ENCODE measurements at places on chromosomes 2 and 18.

DNA sequence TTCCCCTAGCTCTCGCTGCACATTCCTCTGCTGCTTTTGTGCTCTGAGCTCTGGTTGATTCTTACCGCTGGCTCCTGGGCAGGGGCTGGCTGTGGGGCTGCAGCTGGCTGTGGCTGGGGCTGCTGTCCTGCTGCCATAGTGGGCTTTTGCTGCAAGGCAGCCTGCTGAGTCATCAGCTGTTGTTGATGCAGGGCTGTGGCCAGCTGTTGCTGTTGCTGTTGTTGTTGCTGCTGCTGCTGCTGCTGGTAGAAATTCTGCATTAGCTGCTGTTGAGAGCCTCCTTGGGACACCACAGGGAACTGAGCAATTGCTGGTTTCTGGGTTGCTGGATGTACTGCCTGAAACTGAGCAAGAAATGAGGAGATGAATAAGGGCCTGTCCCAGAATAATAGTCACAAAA is 77.2 kb upstream of the NFU1 start:
- DNase-seq: peak; percentile 70

DNA sequence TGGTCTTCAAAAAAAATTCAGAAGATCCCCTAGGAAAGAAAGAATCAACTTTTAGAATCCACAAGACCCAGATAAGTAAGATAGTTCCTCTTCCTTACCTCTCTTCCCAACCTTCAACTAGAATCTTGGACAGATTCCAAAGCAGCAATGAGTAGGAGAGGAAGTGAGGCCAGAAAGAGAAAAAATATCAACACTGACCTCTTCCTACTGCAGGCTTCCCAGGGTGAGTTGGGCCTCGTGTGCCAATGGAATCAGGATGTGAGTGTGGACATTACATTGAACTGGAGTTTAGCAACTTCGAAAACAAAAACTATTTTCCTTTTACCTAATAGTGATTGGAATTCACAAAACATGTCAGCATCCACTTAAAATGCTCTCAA is 102.5 kb upstream of the PIEZO2 start:
- no peak for DNase-seq

DNA sequence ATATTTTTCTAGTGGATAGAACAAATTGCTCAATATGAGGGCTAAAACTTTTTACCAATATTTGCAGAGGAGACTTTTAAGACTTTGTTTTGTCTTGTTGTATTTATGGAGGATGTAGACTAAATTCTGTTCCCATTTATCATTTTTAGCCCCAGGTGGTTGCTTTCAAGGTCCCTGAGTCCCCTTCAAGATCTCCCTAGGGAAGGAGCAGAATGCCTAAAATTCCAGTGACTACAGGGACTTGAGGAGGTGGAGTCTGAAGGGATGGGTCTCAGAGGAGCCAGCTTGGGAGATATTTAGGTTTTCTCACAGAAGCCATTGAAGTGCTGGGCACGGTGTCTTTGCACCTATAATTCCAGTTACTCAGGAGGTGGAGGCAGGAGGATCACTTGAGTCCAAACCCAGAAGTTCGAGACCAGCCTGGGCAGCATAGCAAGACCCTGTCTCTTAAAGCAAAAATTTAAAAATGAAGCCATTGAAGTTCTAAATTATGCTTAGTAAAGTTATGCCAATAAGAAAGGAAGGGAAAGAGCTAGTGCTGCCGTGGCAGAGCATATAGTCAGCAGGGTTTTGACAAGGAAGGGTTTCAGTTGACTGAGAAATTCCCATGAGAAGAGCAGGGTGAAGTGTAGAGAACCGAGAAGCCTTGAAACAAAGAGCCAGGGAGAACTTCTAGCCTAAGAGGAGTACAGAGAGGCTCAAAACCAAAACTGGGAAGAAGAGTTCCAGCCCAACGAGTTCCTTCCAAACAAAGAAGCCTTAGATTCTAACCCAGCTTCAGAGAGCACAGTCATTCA is 43.4 kb downstream of the COMMD1 start:
- no peak for DNase-seq

GRCh38 chr2:109348190-109348589 is 219.2 kb downstream of the SH3RF3 start:
- no peak for DNase-seq

DNA sequence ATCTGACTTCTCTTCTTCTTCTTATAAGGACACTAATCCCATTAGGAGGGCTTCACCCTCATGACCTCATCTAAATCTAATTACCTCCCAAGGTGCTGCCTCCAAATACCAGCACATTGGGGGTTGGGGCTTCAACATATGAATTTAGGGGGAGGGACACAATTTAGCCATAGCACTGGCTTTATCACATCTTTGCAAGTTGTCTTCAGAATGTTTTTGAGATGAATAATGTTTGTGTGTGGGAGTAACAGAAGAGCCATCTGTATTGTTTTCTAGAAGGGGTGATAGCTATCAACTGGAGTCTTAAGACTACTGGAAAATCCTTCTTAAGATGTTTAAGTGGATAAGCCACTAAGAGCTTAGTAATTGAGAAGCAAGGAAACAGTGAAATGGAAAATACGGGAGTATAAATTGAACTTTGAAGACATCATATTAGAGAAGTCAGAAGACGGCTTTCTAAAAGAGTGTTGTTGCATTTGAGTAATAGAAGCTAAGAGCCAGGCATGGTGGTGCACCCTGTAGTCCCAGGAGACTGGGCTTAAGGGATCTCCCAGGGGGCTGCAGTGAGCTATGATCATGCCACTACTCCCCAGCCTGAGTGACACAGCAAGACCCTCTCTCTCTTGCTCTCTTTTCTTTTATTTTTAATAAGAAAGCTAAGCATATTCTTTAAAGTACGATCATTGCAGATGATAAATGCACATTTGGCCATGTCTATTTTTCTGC is 32.6 kb upstream of the B3GNT2 start:
- DNase-seq: no peak

DNA sequence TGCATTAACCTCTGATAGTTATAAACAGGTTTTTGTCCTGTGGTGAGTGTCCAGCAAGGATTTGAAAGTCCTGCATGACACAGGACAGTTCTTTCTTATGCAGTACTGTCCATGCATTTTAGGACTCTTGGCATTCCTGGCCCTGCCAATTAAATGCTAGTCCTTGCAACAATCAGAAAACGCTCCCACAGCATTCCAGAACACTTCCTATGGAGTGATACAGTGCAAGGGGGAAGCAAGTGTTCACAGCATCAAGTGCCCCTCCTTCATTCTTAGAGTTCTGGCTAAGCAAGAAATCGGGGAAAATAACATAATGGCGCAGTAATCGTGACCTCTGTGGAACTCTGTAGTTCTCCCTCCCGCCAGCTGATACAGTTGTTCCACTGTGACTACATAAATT is 62.9 kb downstream of the ARHGAP28 start:
- DNase-seq: no peak

DNA sequence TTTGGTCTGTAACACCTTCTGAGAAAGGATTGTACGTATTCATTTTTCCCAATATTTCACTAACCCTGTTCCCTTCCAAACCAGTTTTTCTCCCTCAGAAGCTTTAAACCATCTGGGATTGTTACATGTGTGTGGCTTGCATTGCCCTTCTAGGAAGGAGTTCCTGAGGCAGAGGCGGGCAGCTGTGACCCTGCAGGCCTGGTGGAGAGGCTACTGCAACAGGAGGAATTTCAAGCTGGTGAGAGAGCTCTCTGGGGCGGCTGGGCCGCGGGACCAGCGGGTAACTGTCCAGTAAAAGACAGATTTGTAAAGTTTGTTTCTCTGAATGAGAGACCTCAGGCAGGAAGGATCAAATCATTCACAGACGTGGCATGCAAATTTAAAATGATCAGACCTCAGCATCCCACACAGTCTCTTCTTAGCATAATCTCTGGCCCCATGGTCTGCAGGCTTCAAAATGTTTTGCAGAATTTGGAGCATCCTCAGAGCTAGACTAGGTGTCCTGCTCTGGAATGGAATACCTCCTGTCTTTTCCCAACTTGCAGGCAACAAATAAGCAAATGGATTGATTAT is 40.2 kb upstream of the GPR17 start:
- DNase-seq: no peak

DNA sequence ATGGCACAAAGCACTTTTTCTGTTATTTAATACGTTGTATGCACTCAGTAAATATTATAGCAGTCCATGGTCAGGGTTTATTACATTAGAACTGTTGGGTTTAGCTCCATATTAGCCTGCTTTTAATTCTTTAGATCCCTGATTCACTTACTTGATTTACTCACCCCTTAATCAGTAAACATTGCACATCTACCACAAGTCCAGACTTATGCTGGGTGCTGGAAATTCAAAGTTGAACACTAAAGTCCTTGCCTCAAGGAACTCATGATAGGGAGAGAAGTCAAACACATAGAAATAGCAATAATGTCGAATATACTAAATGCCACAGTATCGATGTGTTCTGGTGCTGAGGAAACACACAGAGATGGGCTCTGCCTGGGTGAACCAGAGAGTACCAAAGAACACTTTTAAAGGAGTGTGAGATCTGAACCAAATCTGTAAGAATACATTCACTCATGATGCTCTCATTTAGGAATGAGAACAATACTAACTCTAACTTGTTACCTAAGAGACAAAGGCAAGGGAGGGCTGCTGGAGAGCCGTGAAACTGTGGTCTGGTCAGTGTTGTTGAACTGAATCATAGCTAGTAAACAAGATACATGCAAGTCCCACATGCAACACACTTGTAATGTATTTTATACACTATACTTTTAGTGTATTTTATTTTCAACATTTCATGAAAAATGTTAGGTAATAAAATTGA is 4.9 kb downstream of the STAT4 start:
- no peak for DNase-seq

GRCh38 chr2:46580416-46580815 is 101.1 kb downstream of the TMEM247 start:
- DNase-seq: no peak

DNA sequence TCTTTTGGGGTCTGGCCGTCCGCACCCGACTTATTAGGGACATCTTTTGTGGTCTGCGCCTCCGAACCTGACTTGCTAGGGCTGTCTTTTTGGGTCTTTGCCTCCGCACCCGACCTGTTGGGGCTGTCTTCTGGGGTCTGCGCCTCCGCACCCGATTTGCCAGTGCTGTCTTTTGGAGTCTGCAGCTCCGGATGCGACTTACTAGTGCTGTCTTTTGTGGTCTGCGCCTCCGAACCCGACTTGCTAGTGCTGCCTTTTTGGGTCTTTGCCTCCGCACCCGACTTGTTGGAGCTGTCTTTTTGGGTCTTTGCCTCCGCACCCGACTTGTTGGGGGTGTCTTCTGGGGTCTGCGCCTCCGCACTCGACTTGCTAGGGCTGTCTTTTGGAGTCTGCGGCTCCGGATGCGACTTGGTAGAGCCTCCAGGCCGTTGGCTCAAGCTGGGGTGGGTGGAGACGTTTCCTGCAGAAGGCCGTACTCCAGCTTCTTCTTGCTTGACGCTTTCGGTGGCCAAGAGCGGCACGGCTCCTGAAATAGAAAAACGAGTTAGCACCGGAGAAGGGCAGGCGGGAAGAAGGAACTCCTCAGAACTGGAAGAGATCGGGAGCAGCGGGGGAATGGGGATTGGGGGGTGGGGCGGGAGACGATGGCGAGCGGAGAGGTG is 498 bp downstream of the TGOLN2 start:
- DNase-seq: peak; percentile 73

DNA sequence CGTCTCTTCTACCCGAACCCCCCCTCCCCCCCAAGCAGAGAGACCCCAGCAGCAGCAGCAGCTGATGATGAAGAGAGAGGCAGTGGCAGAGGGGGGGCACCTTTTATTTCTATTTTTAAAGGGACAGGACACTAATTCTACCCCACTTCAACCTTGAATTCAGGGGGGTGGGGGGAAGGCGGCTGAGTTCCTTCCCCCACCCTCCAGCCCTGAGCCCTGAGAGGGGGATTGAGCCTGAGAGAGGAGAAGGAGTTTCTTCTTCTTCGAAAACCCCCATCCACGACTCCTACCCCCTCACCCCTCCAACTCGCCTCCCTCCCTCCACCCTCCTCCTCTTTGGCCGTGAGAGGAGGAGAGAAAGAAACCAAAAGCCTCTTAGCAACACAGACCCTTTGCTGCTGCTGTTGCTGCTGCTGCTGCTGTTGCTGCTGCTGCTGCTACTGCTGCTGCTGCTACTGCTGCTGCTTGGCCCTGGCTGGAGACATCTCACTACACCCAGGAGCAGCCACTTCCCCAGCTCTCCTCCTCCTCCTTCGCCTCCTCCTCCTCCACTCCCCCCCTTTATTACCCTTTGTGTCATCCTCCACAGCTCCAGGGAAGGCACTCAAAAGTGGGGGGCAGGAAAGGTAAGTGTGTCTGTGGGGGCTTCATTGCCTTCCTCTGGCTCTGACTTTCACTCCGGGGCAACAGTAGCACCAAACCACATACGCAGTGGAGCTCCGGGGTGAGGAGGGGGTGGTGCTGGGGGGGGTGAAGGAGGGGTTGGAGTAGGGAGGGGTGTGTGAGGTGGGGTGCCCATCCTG is at the start of gene MBD5:
MBD5 (plus strand) TSS at position 33 of the 803 bp plus-strand sequence.
- no peak for DNase-seq

GRCh38 chr18:22194151-22194598 is 24.8 kb downstream of the GATA6 start:
- no peak for DNase-seq

DNA sequence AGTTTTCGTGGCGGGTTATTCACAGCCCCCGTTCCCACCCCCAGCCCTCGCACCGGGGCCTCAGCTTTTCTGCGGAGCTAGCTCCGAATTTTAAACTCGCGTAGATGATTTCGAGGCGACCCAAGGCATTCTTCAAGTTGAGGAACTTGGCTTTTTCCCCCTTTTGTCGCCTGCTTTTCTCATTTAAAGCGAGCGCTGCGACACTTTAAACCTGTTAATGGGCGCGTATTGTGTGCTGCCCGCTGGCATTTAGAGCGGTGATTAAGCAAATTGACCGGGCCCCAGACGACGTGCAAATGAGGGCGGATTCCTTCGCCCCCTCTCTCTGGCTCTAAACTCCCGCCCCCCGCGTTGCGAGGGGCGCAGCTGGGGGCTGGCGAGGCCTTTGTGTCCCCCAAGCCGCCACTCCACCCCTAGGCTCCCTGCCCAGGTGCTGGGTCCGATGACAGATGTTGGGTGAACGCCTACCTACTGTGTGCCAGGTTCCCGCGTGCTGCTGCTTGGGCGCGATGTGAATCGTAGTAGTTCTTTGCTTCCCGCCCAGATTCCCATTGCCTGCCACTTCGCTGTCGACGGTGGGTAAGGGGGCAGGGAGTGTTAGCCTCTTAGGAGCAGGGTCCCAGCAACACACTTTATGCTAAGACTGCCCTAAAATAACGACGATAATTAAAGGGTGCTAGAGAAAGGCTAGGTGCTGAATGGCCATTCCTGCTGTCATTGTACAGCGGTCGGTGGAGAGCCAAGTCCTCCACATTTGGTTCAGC is 1.9 kb downstream of the TCF7L1 start:
- no peak for DNase-seq

GRCh38 chr2:60602828-60603532 is 49.5 kb upstream of the BCL11A start:
- no peak for DNase-seq

DNA sequence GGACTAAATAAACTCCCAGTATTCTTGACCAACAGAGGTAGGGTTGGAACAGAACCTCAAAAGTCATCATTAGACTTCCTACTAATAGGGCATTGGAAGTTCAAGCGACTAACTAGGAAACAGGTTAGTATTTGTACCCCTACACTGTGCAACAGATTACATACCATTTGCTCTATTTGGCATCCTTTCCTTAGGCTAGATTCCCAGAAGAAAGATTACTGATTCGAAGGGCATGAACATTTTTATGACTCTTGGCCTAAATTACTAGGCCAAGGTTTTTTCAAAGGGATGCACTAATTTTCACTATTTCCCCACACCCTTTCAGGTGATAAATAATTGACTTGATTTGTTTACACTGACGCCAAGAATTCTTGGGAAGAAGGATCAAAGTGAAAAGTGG is 104.8 kb upstream of the CYP1B1 start:
- DNase-seq: no peak

- no peak for DNase-seq
These were observed 1794.7 kb upstream of the PIK3C3 start for GRCh38 chr18:40160361-40160760.
